A673 (cell line): ENCODE measurements at places on chromosomes 12 and 14. TPM values are rescaled to one million over a fixed set of nuclear protein-coding genes. Genes with fewer than 3 reads are reported as not detected.
A peak's percentile ranks its signal among the peaks of the same experiment; 100 is the strongest.

- H3K4me1 ChIP-seq = no peaks in the 10 kb centered on the region
- H3K36me3 ChIP-seq = no peaks in the 10 kb centered on the region
- no peak within 1 kb of the TSS for H3K4me3 ChIP-seq
- no peak for DNase-seq
- peaks cover 7% of the 10 kb centered on the region for H3K27me3 ChIP-seq
Measured at GRCh38 chr12:9971181-9971580, at the start of gene CLEC12A. CLEC12A (plus strand) TSS chr12:9971409; CDS start chr12:9971597, 188 bp downstream.

The INSM2 gene
- not detected in 2 replicates for total RNA-seq

The NOC4L gene
- 43.0 and 46.9 TPM in 2 replicates for total RNA-seq

The FSCB gene
- not detected in 2 replicates for total RNA-seq

DNA sequence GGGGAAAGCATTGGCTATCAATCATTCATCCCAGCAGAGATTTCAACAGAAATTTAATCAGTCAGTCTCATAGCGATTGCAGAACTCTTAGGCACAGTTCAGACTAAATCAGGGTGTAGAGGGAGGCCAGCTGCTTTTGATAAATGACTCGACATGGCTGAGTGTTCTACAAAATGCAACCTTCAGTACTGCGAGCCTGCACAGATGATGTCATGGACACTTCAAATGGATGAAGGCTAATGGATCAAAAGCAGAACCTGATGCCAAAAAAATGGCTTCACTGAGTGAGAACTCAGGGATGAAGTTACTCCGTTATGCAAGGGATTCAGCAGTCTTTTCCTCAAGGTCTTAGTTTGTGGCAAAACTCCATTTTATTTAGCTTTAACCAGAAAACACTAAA is 167.3 kb downstream of the DACT1 start:
- H3K27ac ChIP-seq = no peak overlapping the region
- H3K27me3 ChIP-seq = no peaks in the 10 kb centered on the region
- no peaks in the 10 kb centered on the region for H3K36me3 ChIP-seq
- DNase-seq = no peak

- peaks cover 35% of the 10 kb centered on the region for H3K4me1 ChIP-seq
- no peak for DNase-seq
- no peaks in the 10 kb centered on the region for H3K36me3 ChIP-seq
- peak overlapping the region; percentile 31 for H3K27ac ChIP-seq
- H3K4me3 ChIP-seq = no peak overlapping the region
Measured at GRCh38 chr14:21543521-21543960, 17.4 kb upstream of the SALL2 start.

- H3K4me1 ChIP-seq = peaks cover 6% of the 10 kb centered on the region
- no peaks in the 10 kb centered on the region for H3K27me3 ChIP-seq
- no peak for DNase-seq
- no peak overlapping the region for H3K27ac ChIP-seq
- peaks cover 31% of the 10 kb centered on the region for H3K36me3 ChIP-seq
Measured at GRCh38 chr12:22683131-22683530, 58.2 kb downstream of the ETNK1 start.

The NABP2 gene
- total RNA-seq = 67.5 and 73.2 TPM in 2 replicates

- DNase-seq = no peak
- no peaks in the 10 kb centered on the region for H3K27me3 ChIP-seq
- H3K4me1 ChIP-seq = no peaks in the 10 kb centered on the region
- H3K36me3 ChIP-seq = no peaks in the 10 kb centered on the region
- H3K27ac ChIP-seq = no peak overlapping the region
- H3K4me3 ChIP-seq = no peak overlapping the region
Measured at GRCh38 chr14:73800970-73801515, 50.6 kb upstream of the PTGR2 start.

DNA sequence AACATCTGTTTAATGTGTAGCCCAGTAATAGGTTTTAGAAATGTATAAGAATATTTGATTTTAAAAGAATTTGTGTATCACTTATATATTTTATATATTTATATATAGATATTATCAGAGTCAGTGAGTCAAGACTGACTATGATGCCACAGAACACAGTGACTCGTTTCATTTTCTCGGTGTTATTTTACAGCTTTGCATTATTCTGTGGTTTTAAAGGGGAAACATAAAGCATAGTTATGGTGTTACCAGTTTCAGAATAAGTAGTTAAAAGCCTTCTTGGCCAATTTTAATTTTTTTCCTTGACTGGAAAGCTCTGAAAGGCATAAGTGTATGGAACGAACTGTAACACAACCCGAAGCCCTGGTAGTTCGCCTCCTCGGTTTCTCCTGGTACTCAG is 91.0 kb downstream of the GRIP1 start:
- H3K36me3 ChIP-seq = no peaks in the 10 kb centered on the region
- no peak for DNase-seq
- H3K27ac ChIP-seq = no peak overlapping the region

The GRIN2B gene
- not detected in 2 replicates for total RNA-seq

- no peaks in the 10 kb centered on the region for H3K4me1 ChIP-seq
- no peaks in the 10 kb centered on the region for H3K36me3 ChIP-seq
- no peaks in the 10 kb centered on the region for H3K27me3 ChIP-seq
- no peak overlapping the region for H3K4me3 ChIP-seq
- DNase-seq = no peak
Measured at GRCh38 chr12:113347892-113348291, 10.5 kb upstream of the PLBD2 start.

GRCh38 chr12:4269279-4269991 is 4.1 kb upstream of the CCND2 start:
- H3K27ac ChIP-seq = no peak overlapping the region
- peak overlapping the region; percentile 33 for H3K4me3 ChIP-seq
- peak; percentile 63 for DNase-seq
- H3K27me3 ChIP-seq = peaks cover 100% of the 10 kb centered on the region
- no peaks in the 10 kb centered on the region for H3K36me3 ChIP-seq

The DYNLL1 gene
- total RNA-seq = 546 and 617 TPM in 2 replicates

GRCh38 chr12:18864900-18865561 is 127.1 kb downstream of the CAPZA3 start:
- no peak for DNase-seq
- H3K4me3 ChIP-seq = no peak overlapping the region
- H3K27me3 ChIP-seq = no peaks in the 10 kb centered on the region
- no peak overlapping the region for H3K27ac ChIP-seq
- no peaks in the 10 kb centered on the region for H3K36me3 ChIP-seq

The RNASE7 gene
- total RNA-seq = not detected in 2 replicates

The SDR9C7 gene
- not detected in 2 replicates for total RNA-seq

- no peaks in the 10 kb centered on the region for H3K4me1 ChIP-seq
- no peaks in the 10 kb centered on the region for H3K27me3 ChIP-seq
- H3K4me3 ChIP-seq = no peak overlapping the region
Measured at GRCh38 chr12:45893240-45893639, 97.1 kb downstream of the SCAF11 start.

- H3K4me1 ChIP-seq = no peaks in the 10 kb centered on the region
- no peak overlapping the region for H3K27ac ChIP-seq
- no peak overlapping the region for H3K4me3 ChIP-seq
- no peak for DNase-seq
- H3K36me3 ChIP-seq = no peaks in the 10 kb centered on the region
Measured at GRCh38 chr12:18591473-18591872, 146.3 kb downstream of the PLCZ1 start.

- H3K36me3 ChIP-seq = peaks cover 13% of the 10 kb centered on the region
- DNase-seq = no peak
- H3K4me1 ChIP-seq = peaks cover 15% of the 10 kb centered on the region
- peak overlapping the region; percentile 74 for H3K4me3 ChIP-seq
- H3K27me3 ChIP-seq = no peaks in the 10 kb centered on the region
Measured at GRCh38 chr14:102507857-102508312, 1.7 kb downstream of the ANKRD9 start.

DNA sequence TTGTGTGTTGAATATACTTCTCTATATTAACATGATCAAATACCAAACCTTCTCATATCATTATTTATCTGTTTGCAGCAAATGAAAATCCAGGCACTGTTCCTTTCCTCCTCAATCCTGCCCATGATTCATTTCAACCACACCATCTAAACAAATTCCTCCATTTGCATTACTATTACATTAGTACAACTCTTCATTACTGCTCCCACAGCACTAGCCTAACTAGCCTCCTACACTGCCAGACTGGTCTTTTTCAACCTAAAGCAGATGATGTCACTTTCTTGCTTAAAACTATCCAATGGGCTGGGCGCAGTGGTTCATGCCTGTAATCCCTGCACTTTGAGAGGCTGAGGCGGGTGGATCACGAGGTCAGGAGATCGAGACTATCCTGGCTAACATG is 117.3 kb upstream of the MYF6 start:
- peaks cover 29% of the 10 kb centered on the region for H3K4me1 ChIP-seq
- no peak for DNase-seq
- H3K36me3 ChIP-seq = no peaks in the 10 kb centered on the region
- H3K27me3 ChIP-seq = no peaks in the 10 kb centered on the region

The ERP27 gene
- not detected in 2 replicates for total RNA-seq

- no peak overlapping the region for H3K4me3 ChIP-seq
- H3K27ac ChIP-seq = peak overlapping the region; percentile 62
- peaks cover 28% of the 10 kb centered on the region for H3K4me1 ChIP-seq
- no peaks in the 10 kb centered on the region for H3K27me3 ChIP-seq
- peak; percentile 78 for DNase-seq
Measured at GRCh38 chr12:101076921-101077320, 133.1 kb downstream of the SLC5A8 start.

DNA sequence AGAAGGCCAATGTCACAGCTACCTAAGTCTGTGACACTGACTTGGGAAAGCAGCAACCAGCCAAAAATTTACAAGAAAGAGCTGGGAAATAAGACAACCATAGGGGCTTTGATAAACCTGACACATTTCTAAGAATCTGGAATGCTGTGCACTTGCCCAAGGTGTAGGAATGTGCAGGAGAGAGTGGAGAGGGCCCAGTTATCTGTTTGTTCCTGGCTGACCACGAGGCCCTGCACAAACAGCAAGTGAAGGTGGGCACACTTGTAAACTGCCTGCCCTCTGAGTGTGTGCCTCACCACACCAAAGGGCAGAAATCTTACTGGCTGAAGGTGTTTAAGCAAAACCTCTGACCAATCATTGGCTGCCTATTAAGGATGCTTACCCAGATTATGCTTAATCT is 27.3 kb downstream of the DLK1 start:
- no peak overlapping the region for H3K4me3 ChIP-seq
- no peaks in the 10 kb centered on the region for H3K36me3 ChIP-seq
- DNase-seq = no peak
- H3K4me1 ChIP-seq = no peaks in the 10 kb centered on the region
- no peak overlapping the region for H3K27ac ChIP-seq

The VAMP1 gene
- 10.0 and 10.9 TPM in 2 replicates for total RNA-seq

GRCh38 chr14:49962621-49963020 is 69.7 kb downstream of the ARF6 start:
- H3K4me3 ChIP-seq = no peak overlapping the region
- H3K27ac ChIP-seq = no peak overlapping the region
- no peaks in the 10 kb centered on the region for H3K36me3 ChIP-seq
- H3K4me1 ChIP-seq = no peaks in the 10 kb centered on the region
- no peak for DNase-seq
